ENCODE measurements at places on chromosomes 2 and 18.

DNA sequence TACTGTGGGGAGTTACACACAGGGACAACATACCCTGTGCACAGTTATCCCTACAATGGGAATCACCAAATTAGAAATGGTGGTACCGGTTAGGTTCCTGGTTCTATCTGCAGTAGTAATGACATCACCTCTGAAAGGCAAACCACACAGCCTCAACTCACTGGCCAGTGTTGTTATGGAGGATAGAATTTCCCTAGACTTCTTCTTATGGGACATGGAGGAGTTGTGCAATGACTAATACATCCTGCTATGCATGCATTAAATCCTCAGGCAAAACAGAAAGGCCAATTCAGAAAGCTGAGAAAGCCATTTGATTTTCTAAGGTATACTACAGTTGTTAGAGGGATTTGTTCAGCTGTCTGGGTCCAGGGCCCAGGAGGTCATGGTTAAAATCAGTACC, 439.3 kb downstream of the TMX3 start:
- DNase-seq = peak; percentile 79

DNA sequence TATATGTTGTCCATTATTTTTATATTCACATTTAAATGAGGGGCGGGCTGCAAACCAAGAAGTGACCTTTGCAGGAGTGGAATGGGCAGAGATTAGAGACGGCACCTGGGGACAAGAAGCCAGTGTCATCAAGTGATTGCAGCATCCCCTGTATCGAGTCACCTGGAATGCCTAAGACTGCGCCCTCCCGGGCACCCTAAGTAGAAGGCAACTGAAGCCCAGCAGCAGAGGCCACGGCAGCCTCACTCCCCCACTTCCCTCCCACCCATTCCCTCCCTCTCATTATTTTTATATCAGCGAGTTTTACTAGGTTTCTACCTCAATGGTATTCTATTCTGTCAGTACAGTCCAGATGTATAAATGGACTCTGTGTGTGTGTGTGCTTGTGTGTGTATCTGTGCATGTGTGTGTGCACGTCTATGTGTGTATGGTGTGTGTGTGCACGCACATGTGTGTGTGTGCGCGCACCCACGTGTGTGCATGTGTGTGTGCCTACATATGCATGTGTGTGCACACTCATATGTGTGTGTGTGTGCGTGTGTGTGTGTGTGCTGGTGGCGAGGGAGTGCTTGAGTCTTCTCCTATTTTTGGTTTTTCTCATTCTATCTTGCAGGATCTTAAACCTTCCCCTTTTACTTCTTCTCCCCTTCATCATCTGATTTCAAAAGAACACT, 106.8 kb upstream of the SLC66A3 start:
- DNase-seq = no peak

GRCh38 chr2:179285060-179285459, 20.4 kb upstream of the SESTD1 start:
- DNase-seq = no peak

- DNase-seq = no peak
Observed at GRCh38 chr18:49651033-49651432, 89.2 kb downstream of the LIPG start.

DNA sequence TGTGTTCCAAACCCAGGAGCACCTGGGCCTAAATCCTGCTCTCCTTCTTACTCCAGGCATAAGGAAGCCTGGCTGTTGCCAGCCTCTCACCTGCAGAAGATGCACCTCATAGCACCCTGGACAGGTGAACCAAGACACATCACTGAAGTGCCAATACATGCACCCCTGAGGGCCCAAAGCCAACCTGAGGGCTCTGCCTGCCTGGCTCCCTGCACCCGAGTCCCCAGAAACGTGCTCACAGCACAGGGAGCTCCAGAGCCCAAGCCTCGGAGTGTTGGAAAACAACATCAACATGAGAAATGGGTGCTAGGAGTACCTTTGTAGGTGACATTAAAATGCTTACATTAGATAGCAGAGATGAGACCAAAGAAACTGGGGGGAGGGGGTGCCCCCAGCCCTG, 96.3 kb upstream of the RAB6C start:
- DNase-seq = no peak

DNA sequence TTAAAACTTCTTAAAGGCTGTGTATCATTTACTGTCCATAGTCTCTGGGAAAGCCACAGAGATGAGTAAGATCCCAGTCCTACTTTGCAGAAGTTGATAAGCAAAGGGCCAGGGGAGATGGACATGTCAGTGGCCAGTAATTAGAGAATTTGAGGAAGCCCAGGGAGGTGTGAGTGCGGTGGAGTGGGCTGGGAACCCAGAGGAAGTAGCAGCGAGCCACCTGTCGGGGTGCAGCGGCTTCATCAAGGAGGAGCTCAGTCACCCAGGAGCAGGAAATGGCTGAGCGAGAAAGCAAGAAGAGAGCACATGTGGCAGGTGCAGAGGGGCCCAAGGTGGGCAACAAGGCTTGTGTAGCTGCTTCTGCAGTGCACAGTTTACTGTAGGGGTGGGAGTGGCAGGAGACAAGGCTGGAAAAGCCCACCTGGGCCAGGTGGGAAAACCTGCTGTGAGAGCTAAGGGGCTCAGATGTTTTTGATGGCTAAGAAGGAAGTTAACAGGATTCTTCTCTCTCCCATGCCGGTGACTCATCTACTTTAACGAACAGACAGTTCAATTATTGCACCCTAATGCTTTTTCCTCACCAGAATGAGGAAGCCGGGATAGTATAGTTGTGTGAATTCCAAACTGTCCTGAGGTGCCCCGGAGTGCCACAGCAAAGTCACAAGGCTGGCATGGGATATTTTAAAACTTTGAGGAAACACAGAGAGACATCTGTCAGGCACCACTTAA, 34.8 kb upstream of the MGAT5 start:
- no peak for DNase-seq

- no peak for DNase-seq
Observed at GRCh38 chr2:159136391-159136790, 150.1 kb downstream of the WDSUB1 start.

GRCh38 chr2:134314202-134314601, 60.3 kb downstream of the MGAT5 start:
- DNase-seq = no peak

DNA sequence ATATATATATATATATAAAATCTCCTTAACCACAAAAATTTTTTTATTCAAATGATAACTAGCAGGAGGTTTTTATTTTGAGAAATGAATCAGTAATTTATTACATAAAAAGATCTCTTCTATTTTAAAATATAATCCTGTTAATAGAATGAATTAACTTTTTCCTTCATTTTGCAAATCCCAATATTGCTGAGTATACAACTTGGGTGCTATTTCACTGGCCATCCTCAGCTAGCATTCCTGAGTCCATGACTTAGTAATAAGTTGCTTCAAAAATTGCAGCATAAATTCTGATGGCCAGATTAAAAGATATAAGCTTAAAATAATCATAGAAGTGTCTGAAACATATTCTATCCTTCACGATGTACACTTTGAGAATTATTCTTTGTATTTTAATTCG, 155.6 kb downstream of the FSIP2 start:
- no peak for DNase-seq

- no peak for DNase-seq
Observed at GRCh38 chr2:187316040-187316439, 132.0 kb downstream of the CALCRL start.

- DNase-seq = no peak
Observed at GRCh38 chr2:101003278-101003775, 1.2 kb downstream of the RPL31 start.

- no peak for DNase-seq
Observed at GRCh38 chr18:70036771-70037347, 89.2 kb upstream of the CD226 start.

DNA sequence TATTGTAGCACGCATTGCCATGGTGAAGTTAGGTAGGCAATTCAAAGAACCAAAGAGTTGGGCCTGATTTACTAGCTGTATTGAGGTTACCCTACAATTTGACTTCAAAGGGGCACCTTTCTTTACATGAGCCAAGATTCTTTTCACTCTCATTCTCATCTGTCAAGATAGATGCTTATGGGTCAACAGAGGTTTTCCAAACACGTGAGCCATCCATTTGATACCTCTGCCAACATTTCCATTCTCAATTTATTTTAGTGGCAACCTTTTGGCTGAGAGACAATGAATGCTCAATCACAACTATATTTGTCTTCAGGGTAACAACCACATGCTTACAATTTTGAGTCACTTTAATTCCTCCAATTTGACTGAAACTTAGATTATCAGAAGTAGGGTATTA, 370.6 kb upstream of the CDH20 start:
- DNase-seq = no peak

- DNase-seq = no peak
Observed at GRCh38 chr2:169761970-169762292, 28.3 kb downstream of the KLHL23 start.

DNA sequence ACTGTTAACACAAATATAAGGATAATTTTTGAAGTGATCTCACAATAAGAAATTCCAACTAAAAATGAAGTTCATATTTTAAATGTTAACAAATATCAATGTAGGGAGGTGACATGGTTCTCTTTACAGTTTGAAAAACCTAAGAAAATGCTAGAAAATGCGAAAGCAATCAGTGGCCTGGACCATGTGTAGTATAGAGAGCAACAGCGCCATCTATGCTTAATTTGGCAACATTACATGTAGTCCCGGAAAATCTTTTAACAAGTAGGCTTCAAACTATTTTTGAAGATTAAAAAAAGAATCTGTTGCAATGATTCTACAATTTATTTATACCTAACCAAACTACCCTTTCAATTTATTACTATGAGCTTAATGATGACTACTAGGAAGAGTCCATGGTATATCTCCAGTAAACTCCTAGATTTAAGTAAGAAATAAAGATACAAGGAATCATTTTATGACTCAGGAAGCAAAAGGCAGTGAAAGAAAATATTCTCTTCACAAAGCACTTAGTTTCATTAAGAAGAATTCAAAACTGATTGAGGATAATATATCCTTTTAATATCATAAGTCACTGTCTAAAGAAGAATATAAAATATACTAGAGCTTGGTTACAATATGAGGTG, 33.3 kb downstream of the NDUFA10 start:
- peak; percentile 78 for DNase-seq

DNA sequence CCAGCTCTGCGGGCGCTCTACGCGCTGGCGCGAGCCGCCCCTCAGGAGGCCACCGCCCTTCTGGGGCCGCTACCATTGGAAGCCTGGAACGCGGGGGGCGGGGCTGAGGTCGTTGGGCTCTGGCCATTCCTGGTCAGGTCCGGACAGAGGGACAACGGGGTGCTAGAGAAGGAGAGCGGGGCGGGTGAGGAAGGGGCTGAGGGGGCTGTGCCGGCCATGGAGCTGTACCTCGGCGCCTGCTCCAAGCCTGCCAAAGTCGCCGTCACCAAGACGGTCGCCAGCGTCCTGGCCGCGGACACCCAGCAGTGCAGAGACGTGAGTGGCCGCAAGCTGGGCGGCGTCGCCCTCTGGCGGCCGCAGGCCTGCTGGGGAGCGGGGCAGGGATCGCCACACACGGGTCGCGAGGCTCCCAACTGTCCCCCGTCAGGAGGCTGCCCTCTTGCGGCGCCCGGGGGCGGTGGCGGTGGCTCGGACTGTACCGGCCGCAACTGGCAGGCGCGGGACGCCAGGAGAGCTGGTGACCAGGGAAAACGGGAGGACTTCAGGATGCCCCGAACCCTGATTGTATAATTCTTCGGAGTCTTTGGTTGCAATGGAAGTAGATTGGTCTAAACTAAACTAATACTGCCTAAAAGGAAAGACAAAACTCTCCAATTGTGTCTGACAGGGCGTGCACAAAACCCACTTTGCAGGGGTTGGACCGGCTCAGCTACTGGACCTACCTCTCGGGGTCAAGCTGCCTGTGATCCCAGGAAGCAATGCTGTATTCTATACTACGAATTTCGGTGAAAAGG, at the start of gene FSIP2:
TSS of gene FSIP2 (plus strand) at position 126 of the 794 bp plus-strand sequence. CDS start at position 217, 91 bp downstream.
- DNase-seq = peak; percentile 4

- no peak for DNase-seq
Observed at GRCh38 chr2:95086017-95086416, 35.6 kb downstream of the MRPS5 start.

GRCh38 chr2:30072250-30072842, 74.5 kb upstream of the YPEL5 start:
- peak; percentile 85 for DNase-seq

DNA sequence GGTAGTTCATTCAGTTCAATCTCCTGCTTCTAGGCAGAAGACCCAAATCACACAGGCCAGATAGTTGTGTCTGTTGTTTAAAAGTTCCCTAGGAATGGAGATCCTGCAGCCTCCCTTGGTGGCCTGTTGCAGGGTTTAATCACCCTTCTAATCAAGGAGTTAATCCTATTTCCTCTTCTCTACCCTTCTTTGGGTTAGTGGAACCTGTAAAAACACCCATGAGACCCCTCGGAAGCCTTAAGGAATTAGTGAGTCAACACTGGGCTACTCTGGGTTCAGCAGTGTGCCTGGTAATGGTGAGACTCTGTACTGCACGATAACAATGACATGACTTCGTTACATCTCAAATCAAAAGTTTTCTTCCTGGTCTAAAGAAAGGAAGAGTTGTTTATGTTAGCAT, 217.6 kb upstream of the NRP2 start:
- DNase-seq = no peak

- no peak for DNase-seq
Observed at GRCh38 chr18:48702346-48703027, 163.7 kb downstream of the CTIF start.

- DNase-seq = no peak
Observed at GRCh38 chr2:30298302-30298701, 67.0 kb downstream of the LBH start.

- no peak for DNase-seq
Observed at GRCh38 chr2:70425682-70426301, 123.9 kb upstream of the FAM136A start.

GRCh38 chr2:239360421-239361310, 40.2 kb downstream of the HDAC4 start:
- DNase-seq = no peak

DNA sequence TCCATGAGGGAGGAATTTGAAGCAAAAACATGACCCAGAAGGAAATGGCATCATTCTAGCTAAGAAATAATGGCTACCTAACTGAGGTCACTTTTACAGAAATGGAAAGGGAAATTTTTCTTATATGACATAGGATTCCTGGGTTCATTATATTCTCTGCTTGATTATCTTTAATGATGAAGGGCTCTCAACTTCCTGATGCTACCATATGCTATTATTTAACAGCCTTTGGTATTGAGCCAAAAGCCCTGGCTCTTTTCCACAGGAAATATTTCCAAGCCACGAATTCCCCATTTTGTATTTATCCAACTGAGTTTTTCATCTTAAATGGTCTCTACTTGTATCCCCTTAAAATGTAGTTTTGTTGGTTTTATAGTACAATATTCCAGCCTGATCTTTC, 63.2 kb upstream of the NPAS2 start:
- peak; percentile 70 for DNase-seq

DNA sequence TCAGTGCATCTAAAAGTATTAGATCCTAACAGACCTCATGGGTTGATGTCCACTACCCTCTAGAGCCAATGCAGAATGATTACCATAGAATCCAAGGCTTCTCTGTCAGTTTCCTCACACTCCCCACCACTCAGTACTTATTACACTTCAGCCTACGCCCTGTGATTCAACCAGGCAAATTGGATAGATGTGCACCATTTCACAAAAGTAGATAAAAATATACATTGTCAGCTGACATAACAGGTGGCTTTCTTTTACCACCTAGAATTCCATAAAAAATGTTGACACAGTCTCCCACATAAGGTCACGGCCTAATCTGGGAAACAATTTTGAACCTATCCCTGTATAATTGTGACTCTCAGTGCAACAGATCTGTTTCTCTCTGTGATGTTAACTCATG, 144.9 kb downstream of the CERS6 start:
- DNase-seq = no peak

- no peak for DNase-seq
Observed at GRCh38 chr2:71637736-71638135, 184.4 kb downstream of the DYSF start.

- no peak for DNase-seq
Observed at GRCh38 chr18:57131101-57131500, 15.8 kb upstream of the BOD1L2 start.

GRCh38 chr2:188293601-188294351, 2.1 kb downstream of the GULP1 start:
- peak; percentile 71 for DNase-seq

Measured in foreskin fibroblast (primary cell).